Activated naive CD4-positive, alpha-beta T cell treated with anti-CD3 and anti-CD28 coated beads for 36 hours (primary cell): ENCODE measurements at places on chromosomes 5 and 9.
A peak's percentile ranks its signal among the peaks of the same experiment; 100 is the strongest.

GRCh38 chr5:150317048-150318003 lies 14.6 kb upstream of the ARSI start:
- DNase-seq, result peak; percentile 22

DNA sequence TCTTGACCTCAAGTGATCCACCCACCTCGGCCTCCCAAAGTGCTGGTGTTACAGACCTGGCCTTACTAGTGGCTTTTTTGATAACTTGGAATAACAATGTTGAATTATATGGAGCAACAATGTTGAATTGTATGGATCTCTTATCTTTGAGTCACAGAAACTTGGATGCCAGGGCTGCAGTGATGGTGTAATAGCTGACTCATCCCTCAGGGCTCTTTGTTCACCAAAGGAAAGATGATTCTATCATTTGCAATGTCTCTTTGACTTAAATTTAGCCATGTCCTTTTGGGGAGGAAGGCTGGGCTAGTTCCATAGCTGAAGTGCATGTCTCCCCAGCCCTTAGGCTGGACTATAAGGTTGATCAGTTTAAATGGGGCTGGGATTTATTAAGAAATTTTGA lies 172.3 kb downstream of the PDZD2 start:
- DNase-seq, result no peak

DNA sequence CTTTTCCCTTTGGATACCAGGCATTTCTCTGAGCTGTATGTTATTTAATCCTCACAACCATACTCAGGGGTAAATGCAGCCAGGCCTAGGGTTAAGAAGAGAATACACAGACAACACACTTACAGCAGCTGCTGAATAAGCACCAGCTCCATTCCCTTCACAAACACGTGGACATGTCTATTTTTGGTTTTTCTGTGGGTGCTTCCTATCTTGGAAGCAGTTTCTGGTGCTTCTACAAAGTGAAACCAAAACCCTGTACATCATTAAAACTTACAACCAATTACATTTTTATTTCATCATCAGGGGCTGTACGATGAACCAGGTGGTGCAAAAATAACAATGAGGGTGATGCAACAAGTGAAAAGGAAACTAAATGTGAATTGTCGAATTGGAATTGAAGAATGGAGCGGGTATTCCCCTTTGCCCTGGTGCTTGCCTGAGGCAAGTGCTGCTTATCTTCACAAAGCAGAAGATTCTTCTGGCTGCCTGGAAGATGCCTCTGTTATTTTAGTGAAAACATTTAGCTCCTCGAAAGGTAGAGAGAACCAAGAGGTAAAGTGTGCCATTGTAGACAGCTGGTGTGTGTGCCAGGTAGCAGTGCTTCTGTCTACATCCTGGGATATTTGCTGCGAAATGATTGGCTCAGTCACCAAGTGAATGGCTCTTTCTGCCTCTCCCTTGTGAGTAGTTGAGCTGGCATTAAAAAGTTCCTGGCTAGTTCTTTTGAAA lies 18.6 kb upstream of the IFNB1 start:
- DNase-seq, result peak; percentile 67

GRCh38 chr9:78118742-78119473 lies 87.3 kb upstream of the GNAQ start:
- peak; percentile 44 for DNase-seq

GRCh38 chr5:118832974-118833373 lies 155.4 kb downstream of the DTWD2 start:
- no peak for DNase-seq

- no peak for DNase-seq
These were observed 48.3 kb upstream of the FANCC start for GRCh38 chr9:95365766-95366165.

GRCh38 chr5:107263387-107264018 lies 407.2 kb downstream of the EFNA5 start:
- DNase-seq, result peak; percentile 6

DNA sequence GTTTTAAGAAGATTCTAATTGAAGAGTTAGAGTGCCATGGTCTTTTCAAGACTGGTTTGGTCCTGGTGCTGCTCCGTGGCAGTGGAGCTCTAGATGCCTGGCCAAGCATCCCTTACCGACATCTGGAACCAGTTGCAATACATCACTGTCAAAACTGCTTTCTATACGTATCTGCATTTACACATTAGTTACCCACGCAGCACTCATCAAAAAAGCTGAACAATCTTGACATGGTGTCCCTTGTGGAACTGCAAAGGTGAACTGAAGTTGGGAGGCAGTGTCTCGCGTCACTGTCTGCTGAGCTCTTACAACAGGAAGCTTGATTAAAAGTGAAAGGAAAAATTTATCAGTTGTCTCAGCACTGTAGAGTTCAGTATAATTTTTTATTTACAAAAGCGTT lies 82.6 kb downstream of the PBX3 start:
- peak; percentile 73 for DNase-seq

DNA sequence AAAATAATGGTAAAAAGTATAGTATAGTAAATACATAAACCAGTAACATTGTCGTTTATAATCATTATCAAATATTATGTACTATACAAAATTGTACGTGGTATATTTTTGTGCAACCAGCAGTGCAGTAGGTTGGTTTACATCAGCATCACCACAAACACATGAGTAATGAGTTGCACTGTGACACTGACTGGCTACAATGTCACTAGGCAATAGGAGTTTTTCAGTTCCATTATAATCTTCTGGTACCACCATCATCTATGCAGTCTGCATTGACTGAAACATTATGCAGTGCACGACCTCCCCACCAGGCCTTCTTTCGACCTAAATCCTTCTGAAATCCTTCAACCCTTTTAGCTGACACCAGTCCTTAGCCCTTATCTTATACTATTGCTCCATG lies 105.8 kb downstream of the SREK1 start:
- DNase-seq, result no peak

DNA sequence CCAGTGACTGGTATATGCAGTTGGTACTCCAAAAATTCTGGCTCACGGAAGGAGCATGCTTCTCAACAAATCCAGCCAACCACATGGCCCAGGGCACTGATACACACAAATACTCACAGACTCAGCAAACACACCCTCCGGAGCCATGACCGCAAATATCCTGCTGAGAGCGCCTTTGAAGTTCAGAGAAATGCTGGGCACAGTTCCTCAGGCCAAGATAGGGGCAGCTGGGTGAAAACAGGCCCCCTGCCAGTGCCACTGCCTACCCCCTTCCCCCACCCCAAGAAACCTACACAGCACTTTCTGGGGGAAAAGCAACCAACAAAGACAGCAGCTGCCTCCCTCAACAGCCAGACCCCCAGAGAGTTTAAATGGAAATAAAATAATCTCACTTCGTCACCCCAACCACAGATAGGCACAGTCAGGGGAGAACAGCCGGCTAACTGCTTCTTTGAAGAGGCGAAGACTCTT lies 120.0 kb downstream of the C5orf15 start:
- DNase-seq, result peak; percentile 27

DNA sequence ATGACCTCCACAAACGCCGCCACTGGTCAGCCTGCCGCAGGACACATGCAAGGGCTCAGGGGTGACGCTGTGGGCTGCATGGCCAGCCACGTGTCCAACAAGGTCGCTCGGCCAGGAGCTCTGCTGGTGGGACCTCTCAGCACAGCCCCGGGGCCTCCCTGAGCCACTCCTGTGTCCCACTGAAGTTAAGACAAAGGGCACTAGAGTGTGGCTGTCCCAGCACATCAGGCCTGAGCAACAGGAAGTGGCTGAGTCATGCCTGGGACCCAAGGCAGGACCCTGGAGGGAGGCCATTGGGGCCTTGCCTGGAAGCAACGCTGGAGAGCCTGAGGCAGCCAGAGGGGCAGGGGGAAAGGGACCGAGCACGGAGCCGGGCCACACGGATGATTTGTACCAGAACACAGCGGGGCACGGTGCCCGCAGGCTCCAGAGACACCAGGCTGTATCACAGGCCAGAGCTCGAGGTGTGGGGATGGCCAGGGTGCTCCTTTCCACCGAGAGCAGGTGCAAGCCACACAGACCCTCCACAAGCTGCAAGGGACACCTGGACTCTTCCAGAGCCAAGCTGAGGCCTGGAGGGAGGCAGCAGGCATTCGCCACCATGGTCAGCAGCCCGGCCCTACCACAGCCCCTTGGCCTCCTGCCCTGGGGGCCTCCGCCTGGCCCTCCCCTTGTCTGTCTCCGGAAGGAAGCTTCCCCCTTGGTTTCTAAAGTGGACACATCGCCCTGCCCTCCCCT lies 6.5 kb upstream of the TMEM210 start:
- no peak for DNase-seq

GRCh38 chr9:91896513-91897121 lies 53.4 kb downstream of the ROR2 start:
- DNase-seq, result no peak

DNA sequence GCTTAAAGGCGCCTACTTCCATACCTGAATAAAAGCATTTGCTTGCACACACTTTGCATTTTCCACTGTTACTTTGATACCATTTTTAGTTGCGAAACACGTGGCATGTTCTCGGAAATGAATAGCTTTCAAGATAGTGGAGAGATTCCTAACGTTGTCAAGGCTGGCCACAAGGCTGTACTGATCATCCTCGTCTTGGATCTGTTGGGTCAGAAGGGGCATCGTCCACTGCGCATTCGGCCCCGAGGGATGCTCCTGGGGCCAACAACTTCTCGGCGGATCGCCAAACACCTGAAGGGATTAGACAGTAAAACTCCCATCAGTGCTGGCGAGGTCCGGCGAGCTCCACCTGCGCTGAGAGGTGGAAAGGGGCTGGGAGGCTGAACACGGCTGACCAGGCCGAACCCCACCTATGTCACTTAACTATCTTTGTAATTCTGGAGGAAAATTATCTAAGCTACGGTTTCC lies 599 bp downstream of the RAD1 start:
- DNase-seq, result peak; percentile 25

DNA sequence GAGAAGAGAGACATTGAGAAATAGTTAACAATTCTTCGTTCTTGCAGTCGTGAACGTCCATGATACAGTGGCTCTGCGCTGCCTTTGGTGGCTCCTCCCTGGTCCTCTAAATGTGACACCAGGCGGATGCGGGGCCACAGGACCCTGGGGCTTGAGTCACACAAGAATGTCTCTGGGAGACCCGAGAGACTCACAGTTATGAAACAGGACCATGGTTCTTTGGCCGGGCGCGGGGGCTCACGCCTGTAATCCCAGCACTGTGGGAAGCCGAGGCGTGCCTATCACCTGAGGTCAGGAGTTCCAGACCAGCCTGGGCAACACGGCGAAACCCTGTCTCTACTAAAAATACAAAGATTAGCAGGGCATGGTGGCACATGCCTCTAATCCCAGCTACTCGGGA lies 767 bp upstream of the ZDHHC11 start:
- no peak for DNase-seq

- no peak for DNase-seq
These were observed 7.9 kb upstream of the ZNF608 start for GRCh38 chr5:124754206-124754927.

GRCh38 chr5:139655727-139656271 lies 7.7 kb downstream of the CXXC5 start:
- DNase-seq, result no peak

DNA sequence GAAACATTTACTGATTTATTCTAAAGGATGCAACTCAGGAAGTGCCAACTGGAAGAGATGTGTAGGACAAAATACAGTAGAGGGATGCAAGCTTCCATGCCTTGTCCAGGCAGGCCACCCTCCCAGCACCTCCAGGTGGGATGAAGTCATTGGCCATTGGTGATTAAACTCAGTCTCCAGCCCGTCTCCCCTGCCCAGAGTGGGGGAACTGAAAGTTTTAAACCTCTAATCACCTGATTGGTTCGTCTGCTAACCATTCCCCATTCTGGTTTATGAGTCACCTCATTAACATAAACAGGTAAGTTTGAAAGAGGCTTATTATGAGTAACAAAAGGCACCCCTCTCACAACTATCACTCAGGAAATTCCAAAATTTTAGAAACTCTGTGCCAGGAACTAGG lies 8.1 kb downstream of the TNFAIP8 start:
- DNase-seq, result peak; percentile 51

DNA sequence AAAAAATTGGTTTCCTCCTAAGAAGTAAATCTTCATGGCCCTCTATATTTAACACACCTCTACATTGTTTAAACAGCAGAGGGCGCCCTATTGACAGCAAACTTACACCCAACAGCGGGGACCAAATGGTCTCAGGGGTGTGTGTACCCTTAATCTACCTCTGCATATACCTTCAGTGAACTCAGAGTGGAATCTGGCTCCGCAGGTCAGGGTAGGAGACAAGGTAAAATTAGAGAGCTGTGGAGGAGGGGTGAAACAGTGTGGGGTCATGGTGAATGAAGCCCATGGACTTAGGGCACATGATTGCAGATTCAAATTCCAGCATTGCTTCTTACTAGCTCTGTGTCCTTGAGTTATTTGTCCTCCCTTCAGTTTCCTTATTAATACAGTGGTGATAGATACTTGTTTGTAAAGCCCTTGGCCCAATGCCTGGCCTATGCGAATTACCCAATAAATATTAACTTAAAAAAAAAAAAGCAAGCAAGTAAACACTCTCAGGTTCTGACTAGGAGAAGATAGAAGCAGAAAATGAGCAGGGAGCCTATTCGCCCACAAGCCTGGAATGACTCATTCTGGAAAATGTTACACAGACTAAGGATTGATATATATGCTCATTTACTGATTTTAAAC lies 122.9 kb downstream of the CAVIN4 start:
- peak; percentile 9 for DNase-seq

- no peak for DNase-seq
These were observed 53.2 kb downstream of the TRIP13 start for GRCh38 chr5:945691-946551.

GRCh38 chr5:123814801-123815470 lies 303.0 kb downstream of the CSNK1G3 start:
- no peak for DNase-seq

- no peak for DNase-seq
These were observed 106.5 kb upstream of the HAPLN1 start for GRCh38 chr5:83827111-83827557.

- DNase-seq, result peak; percentile 60
These were observed 82.0 kb downstream of the SLC1A1 start for GRCh38 chr9:4572184-4572826.

DNA sequence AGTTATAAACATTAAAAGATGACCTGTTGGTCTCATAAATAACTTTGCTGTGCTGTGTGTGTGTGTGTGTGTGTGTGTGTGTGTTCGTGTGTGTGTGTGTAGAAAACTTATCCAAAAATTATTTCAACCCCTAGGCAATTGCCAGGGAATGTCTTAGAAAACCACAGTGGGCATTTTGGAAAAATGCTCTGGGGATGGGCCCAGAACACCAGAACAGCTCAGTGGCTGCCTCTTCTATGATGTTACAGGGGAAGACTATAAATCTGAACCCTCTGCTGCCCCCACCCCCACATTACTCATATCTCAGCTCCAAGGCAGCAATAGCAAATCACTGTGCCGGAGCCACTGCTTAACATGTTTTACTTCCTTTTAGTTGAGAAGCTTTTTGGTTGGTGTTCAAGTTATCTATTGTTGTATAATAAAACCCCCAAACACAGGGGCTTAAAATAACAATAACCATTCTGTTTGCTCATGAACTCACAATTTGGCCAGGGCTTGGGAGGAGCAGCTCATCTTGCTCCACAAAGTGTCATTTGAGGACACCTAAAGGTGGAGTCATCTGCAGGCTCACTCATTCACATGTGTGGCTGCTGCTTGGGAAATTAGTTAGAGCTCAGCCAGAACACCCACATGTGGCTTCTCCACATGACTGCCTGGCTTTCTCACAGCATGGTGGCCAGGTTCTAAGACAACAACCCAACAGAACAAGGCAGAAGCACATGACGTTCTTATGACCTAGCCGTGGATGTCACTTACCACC lies 40.4 kb downstream of the ACTBL2 start:
- no peak for DNase-seq

GRCh38 chr9:71485326-71485725 lies 283.0 kb downstream of the CEMIP2 start:
- DNase-seq, result no peak

- DNase-seq, result no peak
These were observed 711.0 kb upstream of the CTNND2 start for GRCh38 chr5:12615141-12615820.
